ENCODE measurements at places on chromosomes 12 and 14.

- no peak for DNase-seq
These were observed 890.9 kb downstream of the VRK1 start for GRCh38 chr14:97687944-97688630.

DNA sequence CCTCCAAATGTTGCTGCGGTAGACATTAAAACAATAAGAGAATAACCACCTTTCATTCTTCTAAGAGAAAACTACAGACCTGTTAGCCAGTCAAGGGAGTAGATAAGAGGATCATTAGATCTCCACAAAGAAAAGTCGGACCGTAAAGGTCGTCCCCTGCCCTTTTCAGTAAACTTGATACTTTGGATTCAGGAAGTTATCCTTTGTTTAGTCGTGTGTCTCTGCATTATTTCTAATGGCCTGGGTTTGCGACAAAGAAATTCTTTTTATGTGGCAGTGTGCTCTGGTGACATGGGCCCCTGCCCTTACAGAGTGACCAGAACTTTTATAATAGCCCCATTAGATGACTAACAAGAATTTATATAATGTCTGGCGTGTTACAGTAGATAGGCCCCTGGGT is 44.6 kb upstream of the EVL start:
- DNase-seq: no peak

- DNase-seq: no peak
These were observed 12.9 kb upstream of the EMP1 start for GRCh38 chr12:13183620-13184019.

- no peak for DNase-seq
These were observed 31.2 kb downstream of the CREBL2 start for GRCh38 chr12:12642916-12643315.

DNA sequence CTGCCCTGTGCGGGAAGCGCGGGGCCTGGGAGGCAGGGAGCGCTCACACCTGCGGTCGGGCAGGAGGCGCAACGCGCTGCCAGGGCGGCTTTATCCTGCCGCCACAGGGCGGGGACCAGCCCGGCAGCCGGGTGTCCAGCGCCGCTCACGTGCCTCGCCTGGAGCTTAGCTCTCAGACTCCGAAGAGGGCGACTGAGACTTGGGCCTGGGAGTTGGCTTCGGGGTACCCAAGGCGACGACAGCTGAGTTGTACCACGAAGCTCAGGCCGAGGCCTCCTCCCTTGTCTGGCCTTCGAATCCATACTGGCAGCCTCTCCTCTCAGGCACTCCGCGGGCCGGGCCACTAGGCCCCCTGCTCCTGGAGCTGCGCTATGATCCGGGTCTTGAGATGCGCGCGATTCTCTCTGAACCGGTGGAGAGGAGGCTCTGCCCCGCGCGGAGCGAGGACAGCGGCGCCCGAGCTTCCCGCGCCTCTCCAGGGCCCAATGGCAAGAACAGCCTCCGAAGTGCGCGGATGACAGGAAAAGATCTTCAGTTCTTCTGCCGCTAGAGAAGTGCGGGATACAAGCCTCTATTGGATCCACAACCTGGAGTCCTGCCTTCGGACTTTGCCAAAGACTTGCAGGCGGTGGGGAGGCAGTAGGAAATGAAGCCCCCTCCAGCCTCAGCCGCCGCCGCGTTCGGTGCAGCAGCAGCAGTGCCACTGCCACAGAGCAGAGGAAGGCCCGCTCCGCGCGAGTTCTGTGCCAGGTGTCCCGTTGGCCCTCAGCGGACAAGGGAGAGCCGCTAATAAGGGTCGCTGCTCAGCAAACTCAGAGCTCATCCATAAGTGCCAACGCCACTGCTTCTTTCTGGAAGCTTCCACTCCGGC is 6.8 kb downstream of the SIX1 start:
- no peak for DNase-seq

DNA sequence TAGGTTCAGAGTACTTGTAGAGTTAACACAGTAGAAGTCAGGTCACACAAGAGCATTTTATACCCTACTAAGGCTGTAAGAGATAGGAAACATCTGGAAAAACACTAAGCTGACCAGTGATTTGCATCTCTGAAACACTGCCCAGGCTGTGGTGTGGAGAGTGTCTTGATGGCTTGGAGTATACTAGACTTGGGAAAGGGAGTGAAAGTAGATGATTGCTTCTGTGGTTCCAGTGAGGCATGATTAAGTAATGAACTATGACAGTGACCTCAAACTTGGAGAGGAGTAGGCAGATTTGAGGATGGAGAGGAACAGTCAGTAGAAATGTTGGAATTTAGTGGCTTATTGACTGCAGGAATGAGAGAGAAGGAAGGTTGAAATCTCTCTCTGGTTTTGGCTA is 201.2 kb downstream of the FLRT2 start:
- no peak for DNase-seq
